ENCODE measurements at places on chromosomes 12 and 14. TPM values are rescaled to one million over a fixed set of nuclear protein-coding genes. Genes with fewer than 3 reads are reported as not detected.

AQP5 gene
- 7.8 TPM for total RNA-seq

KRT83 gene
- not detected for total RNA-seq

ITGA7 gene
- total RNA-seq: 143 TPM

RNASE1 gene
- 406 TPM for total RNA-seq

PLEK2 gene
- total RNA-seq: 0.37 TPM

PRIMA1 gene
- 14.8 TPM for total RNA-seq

P3H3 gene
- 28.3 TPM for total RNA-seq

C14orf180 gene
- total RNA-seq: not detected
